ENCODE measurements at places on chromosomes 3 and 15.

GRCh38 chr3:136984837-136985236, 27.1 kb downstream of the IL20RB start:
- no peak for DNase-seq

DNA sequence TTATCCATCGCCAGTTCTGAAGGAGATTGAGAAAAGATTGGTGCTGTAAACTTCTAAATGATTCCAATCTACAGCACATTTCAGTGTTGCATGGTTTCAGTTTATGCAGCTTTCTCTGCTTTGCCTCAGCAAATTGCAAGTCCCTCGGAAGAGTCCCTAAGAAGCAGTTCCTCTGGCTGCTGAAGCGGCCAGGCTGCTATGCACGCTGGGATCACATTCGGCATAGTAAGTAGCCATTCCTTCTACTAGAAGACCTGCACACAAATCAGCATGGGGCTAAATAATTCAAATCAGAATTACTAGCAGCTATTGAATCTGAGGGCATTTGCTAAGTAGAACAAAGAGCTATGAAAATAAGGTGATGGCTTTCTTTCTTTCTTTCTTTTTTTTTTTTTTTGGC, 769.5 kb downstream of the AGBL1 start:
- DNase-seq: no peak

DNA sequence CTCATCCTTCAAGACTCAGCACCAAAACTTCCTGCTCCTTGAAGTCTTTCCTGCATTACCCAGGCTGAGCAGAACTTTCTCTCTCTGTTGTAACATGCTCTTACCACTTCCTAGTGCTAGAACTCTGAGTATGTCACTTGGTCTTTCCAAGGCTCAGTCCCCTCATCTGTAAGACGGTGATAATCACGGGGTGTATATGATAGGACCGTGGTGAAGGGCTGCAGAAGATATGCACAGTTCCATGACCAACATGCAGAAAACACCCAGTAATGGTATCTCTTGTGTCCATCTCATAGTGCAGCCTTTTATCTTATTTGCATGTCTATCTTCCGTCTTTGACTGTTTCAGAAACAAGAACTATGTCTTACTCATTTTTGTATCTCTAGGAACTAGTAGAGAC, 154.5 kb downstream of the ZNF621 start:
- no peak for DNase-seq

DNA sequence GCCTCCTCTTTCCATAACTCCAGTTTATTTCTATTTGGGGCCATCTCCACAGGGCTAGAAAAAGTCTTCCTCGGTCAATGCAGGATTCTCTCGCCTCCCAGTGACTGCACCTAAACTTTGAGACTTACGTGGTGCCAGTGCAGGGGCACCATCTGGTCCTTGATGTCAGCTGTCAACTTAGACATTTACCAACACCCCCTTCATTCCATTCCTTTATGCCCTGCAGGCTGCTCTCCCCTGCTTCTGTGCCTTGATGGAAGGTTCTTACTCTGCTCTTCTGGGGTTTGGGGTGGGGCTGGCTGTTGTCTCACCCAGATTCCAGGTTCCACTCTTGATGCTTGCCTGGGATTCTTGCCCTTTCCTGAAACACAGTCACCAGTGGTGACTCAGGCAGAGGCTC, 101.8 kb downstream of the ST8SIA2 start:
- no peak for DNase-seq

- no peak for DNase-seq
These were observed 168.1 kb upstream of the OSTN start for GRCh38 chr3:191030929-191031328.

GRCh38 chr3:64546856-64547255, 140.9 kb downstream of the ADAMTS9 start:
- no peak for DNase-seq

- DNase-seq: no peak
These were observed 96.3 kb upstream of the DLG1 start for GRCh38 chr3:197394464-197395321.

GRCh38 chr3:28682121-28682520, 333.5 kb upstream of the AZI2 start:
- no peak for DNase-seq

DNA sequence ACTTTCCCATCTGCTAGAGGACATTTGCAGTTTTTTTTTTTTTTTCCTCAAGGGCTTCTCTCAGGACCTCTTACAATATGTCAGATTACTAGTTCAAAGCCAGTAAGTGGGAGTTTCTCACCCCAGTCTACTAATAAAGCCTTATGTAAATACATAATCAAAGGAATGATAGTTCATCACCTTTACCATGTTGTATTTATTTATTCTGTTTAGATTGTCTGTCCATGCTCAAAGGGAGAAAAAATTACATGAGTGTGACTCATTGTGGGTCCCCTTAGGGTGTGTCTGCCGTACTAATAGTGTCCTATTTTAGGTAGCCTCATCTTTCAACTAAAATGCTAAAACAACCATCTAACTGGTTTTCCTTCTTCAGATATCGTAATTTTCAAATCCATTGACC, 917.6 kb downstream of the EPHA3 start:
- DNase-seq: no peak

DNA sequence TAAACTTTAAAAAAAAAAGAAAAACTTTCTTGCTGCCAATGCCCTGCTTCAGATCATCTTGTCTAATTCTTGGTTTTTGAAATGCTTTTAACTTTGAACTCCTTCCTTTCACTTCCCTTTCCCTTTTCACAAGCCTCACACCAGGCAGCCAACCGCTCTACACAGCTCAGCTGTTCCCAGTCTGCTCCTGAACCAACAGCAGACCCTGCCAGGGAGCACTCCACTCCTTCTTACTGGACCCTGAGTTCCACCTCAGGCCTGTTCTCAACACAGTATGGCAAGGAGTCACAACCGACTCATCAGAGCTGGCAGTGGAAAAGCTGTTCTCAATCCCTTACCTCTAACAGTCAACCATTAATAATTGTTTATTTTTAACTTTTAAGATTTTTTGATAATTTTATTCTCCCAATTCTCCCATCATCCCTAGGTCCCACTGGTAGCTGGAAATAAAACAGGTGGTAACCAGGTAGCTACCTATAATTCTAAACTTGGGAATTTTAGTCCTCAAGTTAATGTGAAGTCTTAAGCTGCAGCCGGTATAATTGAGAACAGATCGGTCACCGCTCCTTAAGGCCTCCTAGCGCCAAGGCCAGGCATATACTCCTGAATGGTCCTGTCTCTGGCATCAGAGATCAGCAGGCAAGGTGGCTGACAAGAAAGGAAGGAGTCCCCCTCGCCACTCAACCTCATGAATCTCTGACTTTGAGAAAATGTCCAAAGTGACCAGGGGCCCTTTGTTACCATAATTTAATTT, 43.9 kb downstream of the BOC start:
- no peak for DNase-seq

DNA sequence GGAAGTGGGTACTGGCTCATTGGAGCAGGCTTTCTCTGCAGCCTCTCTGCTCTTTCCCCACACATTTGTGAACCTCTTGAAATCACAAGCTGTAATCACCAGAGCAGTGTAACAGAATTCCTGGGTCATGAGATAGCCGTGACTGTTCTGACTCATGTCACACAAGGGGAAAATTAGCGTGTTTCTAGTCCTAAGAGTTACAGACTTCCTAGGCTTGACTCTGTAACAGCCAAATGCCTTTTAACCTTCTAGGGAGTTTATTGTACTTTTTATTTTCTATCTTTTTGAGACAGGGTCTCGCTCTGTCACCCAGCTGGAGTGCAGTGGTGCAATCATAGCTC, 54.7 kb upstream of the TRAK1 start:
- DNase-seq: no peak

Measured in GM19239 (cell line).